GM20000 (cell line): ENCODE measurements at places on chromosomes 2 and 18.

DNA sequence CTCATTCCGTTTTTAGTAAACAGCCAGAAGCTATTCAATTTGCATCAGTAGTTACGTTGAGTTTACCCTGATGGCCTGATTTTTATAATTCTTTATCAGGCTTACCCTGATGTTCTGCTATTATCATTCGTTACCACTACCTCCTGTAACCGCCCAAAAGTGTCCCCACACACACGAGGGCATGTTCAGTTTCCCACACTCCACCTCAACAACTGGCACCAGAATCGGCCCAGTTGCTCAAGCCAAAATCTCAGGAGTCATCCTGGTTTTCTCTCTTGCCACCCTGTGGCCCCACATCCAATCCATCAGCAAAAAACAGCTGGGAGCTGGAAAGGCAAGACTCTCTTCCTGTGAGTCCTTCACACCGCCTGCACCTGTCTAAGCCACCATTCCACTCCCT lies 102.9 kb upstream of the RAB6C start:
- DNase-seq: no peak

GRCh38 chr18:32907648-32908423 lies 135.0 kb upstream of the KLHL14 start:
- no peak for DNase-seq

DNA sequence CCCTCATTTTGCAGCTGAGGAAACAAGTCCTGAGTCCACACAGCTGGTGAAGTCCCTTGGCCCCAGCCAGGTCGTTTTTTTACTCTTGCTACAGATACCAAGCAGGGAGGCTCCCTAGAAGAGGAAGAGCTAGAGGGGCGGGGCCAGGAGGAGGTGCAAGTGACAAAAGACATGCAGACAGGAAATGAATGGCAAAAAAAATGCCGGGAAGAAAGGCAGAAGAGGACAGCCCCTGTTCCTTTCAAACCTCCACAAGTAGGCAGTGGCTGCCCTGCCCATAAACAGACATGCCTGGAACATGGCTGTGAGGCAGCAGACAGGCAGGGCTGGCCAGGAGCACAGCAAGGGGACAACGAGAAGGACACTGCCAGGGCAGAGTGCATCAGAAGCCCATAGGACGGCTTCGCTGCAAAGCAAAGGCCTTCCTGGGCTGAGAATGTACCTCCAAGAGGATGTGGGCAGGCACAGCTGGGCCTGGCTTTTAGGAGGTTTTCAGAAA lies 108.7 kb downstream of the ZBTB7C start:
- no peak for DNase-seq

DNA sequence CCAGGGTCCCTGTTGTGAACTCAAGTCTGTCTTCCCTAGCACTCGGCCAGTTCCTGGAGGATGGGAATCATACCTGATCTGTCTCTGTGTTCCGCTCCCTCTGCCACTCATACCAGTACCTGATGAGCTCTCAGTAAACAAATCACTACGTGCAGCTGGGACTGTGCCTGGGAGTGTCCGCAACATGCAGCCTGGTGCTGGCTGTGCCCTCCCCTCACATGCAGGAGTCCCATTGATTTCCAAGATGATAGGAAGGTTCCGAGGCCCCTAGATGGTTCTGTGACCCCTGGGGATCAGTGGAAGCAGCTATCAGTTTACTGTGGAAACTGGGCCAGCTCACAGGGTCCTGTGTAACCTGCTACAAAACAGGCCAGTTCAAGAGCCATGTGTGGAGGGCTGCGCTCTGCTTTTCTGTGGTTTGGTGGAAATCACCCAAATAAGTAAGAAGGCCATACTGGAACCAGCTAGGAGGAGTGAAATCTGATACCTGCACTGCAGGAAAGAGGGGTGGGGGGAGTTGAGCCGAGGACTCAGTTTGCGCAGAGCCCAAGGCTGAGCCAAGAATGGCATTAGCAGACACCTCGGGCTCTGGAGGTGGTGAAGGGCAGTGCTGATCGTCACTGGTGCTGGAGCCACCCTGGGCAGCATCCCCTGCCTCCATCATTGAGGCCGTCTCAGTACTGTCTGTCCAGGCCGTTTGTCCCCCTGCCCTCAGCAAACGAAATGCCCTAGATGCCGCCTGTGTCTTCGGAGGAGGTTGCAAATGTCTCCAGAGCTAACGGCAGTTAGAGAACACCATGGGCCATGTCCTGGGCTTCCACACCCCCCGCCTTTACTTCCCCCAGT lies 93.3 kb downstream of the KLHL29 start:
- DNase-seq: no peak

DNA sequence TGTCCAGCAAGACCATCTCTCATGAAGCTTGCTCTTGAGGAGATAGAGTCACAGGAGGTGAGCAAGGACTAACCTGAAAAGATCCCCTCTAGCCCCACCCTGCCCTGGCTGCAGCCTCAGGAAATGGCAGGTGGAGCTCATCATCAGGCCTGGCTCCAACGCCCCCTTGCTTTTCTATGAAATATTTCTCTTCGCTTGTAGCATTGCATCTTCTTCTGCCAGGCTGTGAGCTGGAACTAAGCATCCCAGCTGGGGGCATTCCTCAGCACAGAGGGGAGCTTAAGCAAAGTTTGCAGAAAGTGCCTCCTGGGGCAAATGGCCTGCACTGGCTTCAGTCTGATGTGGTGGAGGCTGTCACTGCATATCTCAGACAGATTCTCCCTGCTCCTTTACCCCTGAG lies 90.1 kb upstream of the LGALSL start:
- DNase-seq: no peak

- DNase-seq: peak; percentile 71
Observed at GRCh38 chr2:149160701-149161217, 122.3 kb downstream of the LYPD6B start.

- DNase-seq: no peak
Observed at GRCh38 chr18:48295586-48296311, 113.4 kb downstream of the ZBTB7C start.

DNA sequence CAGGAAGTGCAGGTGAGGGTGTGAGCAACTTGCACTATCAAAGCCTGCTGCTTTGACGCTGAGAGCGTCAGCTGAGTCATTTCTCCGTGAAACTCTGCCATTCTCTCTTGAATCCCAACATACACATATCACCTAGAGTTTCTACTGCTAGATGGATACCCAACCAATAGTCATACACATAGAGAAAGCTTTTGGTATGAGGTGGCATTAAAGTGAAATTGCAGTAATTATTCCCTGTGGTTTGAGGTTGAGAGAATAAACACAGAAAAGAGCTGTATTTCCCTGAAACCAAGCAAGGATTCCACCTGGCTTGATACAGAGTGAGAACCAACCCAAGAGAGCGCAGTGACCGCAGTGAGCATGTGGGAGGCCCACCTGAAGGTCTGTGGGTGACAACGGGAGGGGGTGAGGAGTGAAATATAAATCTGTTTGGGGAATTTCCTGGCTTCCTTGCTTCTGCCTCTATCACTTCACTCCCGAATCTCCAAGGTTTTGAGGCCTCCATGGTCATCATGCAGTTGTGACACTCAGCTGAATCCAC lies 28.8 kb upstream of the TMEM18 start:
- DNase-seq: peak; percentile 37

DNA sequence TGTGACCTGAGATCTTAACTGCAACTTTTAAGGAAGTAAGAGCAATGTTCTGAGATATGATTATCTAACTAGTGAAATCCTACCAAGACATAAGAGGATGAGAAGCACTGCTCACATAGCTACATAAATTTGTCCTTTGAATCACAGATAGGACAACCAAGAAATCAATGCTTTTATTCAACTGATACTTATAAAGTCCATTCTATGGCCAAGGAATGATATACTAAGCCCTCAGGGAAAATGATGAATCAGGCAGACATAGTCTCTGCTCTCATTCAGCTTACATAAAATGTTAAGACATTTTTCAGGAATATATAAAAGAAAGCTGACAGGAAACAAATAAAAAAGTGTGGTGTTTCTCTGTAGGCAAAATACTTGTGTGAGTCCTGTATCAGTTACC lies 39.1 kb downstream of the PGAP1 start:
- DNase-seq: no peak

DNA sequence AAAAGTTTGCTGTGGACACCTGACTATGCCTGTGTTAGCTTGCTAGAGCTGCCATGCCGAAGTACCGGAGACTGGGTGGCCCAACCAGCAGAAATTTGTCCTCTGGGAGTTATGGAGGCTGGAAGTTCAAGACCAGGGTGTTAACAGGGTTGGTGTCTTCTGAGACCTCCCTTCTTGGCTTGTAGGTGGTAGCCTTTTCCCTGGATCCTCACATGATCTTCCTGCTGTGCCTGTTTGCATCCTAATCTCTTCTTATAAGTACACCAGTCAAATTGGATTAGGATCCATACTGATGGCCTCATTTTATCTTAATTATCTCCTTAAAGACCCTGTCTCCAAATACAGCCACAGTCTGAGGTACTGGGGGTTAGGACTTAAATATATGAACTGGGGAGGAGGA lies 845 bp downstream of the TMEM177 start:
- DNase-seq: no peak
